ENCODE measurements at places on chromosomes 16 and 17.

GRCh38 chr16:80587071-80587470 lies 46.3 kb downstream of the DYNLRB2 start:
- no peak for DNase-seq

DNA sequence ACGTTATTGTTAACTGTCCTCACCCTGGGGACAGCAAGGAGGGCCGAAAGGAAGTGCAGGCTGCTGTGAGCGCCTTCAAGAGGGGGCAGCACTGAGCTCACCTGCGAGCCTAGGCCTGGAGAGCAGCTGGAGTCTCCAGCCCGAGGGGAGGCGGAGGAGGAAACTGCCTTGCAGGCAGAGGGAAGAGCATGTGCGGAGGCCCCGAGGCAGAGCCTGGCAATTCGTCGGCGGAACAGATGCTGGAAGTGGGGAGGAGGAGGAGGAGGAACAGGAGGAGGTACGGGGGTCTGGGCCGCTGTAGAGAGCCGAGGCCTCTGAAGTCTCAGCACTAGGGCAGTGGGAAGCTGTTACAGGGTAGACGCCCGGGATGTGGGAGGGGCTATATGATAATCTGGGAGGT lies 49.6 kb upstream of the PLCG2 start:
- DNase-seq, result no peak

DNA sequence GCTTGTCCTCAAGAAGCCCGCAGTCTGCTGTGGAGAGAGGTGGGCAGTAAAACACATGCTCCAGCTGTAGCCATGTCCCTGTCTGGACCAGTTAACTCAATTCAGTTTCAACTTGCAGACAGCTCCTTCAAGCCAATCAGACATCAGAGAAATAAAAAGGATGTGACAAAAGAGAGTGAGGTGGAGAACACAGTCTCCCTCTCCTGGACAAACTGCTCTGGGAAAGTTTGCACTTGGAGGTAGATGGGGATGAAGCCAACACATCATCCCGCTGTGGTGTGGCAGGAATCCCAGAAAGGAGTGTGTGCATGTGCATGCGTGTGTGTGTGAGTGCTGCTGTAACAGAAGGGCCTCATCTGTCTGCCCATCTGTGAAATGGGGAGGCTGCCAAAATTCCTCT lies 358.6 kb upstream of the ASIC2 start:
- no peak for DNase-seq

DNA sequence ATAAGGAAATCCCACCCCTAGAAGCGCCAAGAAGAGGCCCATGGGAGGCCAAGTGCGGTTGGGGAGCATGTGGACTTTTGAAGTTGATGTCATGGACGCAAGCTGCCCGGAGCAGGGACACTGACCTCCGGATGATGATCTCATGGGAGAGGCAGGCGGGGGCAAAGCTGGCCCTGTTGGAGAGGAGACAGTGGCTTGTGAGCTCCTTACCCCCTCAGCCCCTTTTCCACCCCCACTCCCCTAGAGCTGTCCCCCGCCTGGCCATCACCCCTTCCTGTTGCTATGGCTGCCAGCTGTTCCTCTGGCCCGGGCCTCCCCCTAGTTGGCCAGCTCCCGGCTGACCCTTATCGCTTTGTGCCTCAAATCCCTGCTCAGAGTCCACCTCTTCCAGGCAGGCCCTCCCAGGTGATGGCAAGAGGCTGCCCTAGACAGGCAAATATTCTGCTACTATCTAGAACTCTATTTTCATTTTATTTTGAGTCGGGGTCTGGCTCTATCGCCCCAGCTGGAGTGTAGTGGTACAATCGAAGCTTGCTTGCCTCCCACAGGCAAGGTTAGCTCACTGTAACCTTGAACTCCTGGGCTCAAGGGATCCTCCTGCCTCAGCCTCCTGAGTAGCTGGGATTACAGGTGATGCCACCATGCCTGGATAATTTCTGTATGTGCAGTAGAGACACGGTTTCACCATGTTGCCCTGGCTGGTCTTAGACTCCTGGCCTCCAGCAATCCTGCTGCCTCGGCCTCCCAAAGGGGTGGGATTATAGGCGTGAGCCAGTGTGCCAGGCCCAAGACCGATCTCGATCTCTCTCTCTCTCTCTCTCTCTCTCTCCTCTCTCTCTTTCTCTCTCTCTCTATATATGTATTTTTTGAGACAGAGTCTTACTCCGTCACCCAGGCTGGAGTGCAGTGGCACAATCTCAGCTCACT lies 6.6 kb downstream of the NOTUM start:
- DNase-seq, result no peak

GRCh38 chr17:61444075-61444474 lies 8.1 kb upstream of the TBX4 start:
- DNase-seq, result no peak

DNA sequence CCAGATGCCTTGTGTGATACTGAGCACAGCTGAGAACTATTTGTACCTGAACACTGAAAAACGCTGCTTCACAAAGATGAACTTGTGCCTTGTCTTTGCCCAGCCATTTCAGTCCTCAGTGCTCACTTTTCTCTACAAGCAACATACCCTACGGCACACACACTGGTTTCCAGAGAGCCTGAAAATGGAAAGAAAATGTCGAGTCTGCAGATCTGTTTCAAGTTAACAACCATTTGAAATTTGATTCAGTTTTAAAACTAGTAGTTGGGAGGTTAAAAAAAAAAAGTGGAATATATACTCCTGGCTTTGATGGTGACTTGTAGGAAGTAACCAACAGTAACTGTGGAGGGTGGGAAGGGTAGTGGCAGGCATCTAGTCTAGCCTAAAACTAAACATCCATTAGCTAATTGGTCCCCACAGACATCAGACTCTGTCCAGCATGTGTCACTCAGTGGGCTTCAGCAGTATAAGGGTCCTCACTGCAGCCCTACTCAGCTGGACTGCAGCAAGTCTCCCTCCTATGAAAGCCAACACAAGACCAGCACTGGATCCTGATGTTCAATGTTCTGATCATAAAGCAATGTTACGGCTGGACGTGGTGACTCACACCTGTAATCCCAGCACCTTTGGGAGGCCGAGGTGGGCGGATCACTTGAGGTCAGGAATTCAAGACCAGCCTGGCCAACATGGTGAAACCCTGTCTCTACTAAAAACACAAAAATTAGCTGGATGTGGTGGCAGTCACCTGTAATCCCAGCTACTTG lies 27.1 kb downstream of the ERN1 start:
- no peak for DNase-seq

GRCh38 chr16:56860226-56861020 lies 4.6 kb upstream of the SLC12A3 start:
- peak; percentile 36 for DNase-seq

GRCh38 chr16:7861891-7862582 lies 529.4 kb downstream of the RBFOX1 start:
- DNase-seq, result no peak

DNA sequence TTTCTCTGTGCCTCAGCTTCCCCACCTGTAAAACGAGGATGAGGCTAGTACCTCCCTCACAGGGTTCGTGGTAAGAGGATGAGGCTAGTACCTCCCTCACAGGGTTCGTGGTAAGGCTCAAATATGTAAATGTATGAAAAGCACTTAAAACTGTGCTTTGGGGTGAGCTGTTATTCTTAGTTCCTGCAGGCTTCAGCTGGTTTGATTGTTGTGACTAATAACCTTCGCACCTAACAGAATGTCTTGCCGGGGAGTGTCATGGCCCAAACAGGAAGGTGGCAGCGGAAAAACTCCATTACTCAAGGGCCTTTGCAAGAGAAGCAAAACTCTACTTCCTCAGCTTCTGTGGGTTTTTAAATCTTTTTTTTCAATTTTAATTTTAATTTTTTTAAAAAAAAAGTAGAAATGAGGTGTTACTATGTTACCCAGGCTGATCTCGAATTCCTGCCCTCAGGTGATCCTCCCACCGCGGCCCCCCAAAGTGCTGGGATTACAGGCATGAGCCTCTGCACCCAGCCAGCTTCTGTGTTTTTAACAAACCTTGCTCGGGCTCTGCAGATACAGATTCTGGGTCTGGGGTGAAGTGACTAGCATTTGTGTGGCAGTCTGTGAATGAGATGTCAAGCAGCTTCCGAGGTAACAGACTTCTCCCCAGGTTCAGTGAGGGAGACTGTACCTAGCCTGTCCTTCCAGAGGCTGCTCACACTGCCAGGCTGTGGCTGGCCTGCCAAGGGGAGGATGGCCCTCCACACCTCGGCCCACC lies 103.0 kb downstream of the RAB11FIP4 start:
- peak; percentile 50 for DNase-seq

- DNase-seq, result no peak
Measured at GRCh38 chr16:86095131-86095752, 196.3 kb downstream of the IRF8 start.

GRCh38 chr17:6070913-6071511 lies 833 bp downstream of the WSCD1 start:
- DNase-seq, result no peak

DNA sequence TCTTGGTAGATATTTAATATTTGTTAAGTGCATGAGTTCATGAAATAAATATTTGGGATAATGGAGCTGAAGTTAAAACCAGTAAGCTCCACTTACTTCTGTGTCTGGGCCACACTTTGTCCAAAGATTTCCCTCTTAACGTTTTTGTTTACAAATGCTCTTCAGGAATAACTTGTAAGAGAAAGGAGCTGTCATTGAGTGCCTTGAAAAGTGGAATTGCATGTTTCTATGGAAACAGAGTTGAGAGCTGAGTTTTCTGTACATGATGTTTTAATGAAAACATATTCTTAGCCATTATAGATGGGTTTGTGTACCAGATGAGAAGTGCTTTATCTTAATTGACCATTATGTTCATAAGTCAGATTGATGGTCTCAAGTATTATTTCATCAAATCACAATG lies 1045.4 kb upstream of the EEF2KMT start:
- DNase-seq, result no peak

- DNase-seq, result peak; percentile 35
Measured at GRCh38 chr17:39926588-39927100, 757 bp downstream of the ORMDL3 start.

DNA sequence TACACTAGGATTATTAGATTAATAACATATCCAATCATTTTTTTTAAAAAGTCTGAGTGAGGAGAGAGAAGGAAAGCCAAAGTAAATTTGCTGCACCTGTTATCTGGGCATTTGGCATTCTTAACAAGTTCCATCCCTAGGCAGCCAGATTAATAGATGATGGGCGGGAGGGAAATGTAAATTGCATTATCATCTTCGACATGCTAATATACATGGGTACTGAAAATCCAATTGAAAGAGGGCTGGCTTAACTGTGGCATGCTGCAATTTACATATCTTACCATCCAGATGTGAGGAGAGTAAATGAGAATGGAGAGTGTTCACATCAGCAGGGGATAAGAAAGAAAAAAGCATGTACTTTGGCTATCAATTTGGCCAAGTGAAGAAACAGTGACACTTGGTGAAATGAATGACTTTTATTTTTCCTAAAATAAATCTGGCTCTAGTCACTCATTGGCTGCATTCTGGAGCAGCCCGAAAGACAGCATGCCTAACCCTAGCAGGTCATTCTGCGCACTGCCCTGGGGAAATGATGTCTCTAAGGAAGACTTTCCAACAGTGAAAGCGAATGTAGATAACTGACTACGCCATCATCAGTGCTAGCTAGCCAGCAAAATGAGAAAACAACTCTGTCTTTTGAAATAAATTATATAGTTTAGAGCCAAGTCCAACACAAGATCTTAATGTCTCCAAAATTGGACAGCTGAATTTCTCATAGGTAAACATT lies 57.9 kb downstream of the HYDIN start:
- no peak for DNase-seq

- DNase-seq, result no peak
Measured at GRCh38 chr17:50272246-50272645, 2.0 kb upstream of the TMEM92 start.

GRCh38 chr17:31499771-31500554 lies 108.5 kb downstream of the RAB11FIP4 start:
- DNase-seq, result no peak

Data from activated CD4-positive, alpha-beta T cell treated with anti-CD3 and anti-CD28 coated beads, Interleukin-2, amount 50 U/mL, for 4 hours (primary cell).